ENCODE measurements at places on chromosomes 3 and 15.

DNA sequence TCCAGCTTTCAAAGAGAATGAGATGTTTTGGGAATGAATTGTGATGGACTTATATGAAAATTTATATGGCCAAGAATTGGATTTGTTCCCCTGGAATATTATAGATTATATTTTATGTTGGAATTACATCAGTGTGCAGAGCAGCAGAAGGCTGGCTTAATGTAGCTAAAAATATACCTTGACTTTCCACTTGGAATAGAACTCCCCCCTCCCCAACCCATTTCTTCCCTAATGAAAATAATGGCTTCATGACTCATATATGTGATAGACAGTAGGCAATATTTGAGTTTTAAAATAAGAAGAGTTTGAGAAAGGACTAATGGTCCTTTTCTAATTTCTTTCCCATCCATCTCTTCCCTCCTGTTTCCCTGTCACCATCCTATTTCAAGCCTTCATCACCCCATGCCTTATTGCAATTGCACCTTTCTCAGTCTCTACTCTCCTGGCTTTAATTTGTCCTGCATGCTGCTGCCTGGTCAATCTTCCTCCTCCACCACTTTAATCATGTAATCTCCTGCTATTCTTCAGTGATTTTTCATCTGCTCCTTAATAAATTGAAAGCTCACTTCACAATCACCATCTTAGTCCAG is 122.5 kb downstream of the MDFIC2 start:
- DNase-seq = no peak

DNA sequence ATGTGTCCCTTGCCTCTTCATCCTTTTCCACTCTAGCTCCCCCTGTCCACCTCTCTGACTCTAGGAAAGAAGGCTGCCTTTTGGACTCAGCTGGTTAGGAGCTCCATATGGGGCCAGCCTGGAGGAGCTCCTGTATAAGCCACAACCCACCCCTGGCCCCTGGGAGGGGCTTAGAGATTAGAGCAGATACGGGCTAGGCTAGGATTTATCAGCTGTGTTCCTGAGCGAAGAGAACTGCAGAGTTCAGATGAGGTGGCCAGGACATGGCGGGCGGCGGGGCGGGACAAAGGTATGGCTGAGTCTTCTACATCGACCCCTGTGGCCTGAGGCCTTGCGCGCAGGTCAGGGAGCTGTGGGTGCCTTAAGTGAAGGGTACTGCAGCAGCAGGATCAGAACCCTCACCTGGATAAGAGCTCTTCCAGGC is 7.9 kb downstream of the NBEAL2 start:
- DNase-seq = no peak

DNA sequence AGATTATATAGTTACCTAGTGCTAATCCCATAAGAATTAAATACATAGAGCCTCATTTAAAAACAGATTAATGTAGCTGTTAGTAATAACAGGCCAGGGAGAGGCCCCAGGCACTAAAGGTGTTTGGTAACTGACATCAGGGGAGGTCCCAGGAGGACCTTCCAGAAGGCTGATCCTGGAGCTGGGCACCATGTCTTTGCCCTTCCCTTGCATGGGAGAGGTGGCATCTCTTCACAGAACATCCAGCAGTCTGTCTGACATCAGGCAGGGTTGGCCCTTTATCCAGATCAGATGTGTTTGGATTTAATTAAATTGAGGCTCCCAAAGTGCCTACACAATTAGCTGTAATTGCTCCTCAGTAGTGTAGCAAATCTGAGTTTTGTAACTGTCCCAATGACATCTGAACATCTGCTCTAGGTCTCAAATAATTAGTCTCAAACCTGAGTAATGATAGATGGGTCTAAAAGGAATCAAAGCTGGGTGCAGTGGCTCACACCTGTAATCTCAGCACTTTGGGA is 53.0 kb downstream of the RLBP1 start:
- DNase-seq = no peak

GRCh38 chr3:59286791-59287531 is 237.1 kb upstream of the CFAP20DC start:
- DNase-seq = peak; percentile 51

GRCh38 chr15:99104788-99105513 is at the start of gene SYNM:
Gene SYNM, plus strand, starts transcription at chr15:99105080. Its CDS starts 120 bp downstream, at chr15:99105200.
- DNase-seq = peak; percentile 69

- no peak for DNase-seq
These were observed 82.6 kb upstream of the NANOGP8 start for GRCh38 chr15:35167675-35168074.

- DNase-seq = no peak
These were observed 133.6 kb upstream of the RASGRP1 start for GRCh38 chr15:38698254-38698653.

- peak; percentile 99 for DNase-seq
These were observed at the start of gene TLE3 for GRCh38 chr15:70097321-70098152. Gene TLE3, minus strand, starts transcription at chr15:70097917. Its CDS starts 1,119 bp downstream, at chr15:70096798.

DNA sequence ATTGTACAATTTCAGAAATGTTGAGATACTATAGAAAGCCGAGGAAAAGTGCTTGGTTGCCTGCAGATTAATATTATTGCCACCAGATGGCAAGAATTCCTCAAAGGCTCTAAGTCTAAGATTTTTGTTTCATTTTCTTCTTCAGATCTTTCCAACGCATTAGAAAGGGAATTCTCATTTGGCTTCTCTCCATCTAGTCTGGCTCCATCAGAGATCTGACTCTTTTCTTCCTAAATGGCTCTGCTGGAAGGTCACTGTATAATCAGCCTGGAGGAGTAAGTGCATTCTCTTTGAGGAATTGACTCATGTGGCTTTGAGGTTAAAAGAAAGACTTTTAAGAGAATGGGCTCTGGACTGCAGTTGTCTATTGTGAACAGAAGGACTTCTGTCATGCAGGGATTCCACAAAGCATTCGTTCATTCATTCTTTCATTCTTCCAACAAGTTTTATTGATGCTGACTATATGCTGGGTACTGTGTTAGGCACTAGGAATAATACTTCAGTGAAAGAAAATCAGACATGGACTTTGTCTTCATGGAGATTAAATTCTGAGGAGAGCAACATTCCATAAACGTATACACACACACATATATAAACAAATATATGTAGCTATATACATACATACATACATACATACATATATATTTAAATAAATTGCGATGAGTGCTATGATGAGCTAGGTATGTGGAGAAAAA is 55.3 kb downstream of the SLC28A2 start:
- peak; percentile 52 for DNase-seq

- DNase-seq = no peak
These were observed 24.3 kb downstream of the ZDHHC19 start for GRCh38 chr3:196186651-196187573.

GRCh38 chr3:100641471-100642032 is 32.2 kb downstream of the ADGRG7 start:
- DNase-seq = no peak

- DNase-seq = no peak
These were observed 188.9 kb upstream of the P2RY1 start for GRCh38 chr3:152646004-152646403.

DNA sequence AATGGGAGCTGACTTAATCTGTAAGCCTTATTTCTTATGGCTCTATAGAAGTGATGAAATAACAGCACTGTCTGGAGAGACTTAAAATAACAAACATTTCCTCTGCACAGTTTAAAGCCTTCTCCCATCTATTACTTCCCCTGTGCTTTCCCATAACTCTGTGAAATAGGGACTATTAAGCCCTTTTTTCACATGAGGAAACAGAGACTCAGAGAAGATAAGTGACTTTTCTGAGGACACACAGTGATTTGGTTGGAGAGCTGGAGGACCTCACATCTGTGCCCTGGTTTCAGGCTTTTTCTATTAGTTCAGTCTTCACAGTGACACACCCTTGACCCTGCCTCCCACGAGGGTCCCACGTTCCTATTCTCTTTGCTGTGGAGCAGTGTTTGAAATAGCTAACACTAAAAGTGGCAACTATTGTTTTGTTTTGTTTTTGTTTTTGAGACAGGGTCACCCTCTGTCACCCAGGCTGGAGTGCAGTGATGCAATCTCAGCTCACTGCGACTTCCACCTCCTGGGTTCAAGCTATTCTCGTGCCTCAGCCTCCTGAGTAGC is 82.9 kb downstream of the ST6GAL1 start:
- peak; percentile 10 for DNase-seq

DNA sequence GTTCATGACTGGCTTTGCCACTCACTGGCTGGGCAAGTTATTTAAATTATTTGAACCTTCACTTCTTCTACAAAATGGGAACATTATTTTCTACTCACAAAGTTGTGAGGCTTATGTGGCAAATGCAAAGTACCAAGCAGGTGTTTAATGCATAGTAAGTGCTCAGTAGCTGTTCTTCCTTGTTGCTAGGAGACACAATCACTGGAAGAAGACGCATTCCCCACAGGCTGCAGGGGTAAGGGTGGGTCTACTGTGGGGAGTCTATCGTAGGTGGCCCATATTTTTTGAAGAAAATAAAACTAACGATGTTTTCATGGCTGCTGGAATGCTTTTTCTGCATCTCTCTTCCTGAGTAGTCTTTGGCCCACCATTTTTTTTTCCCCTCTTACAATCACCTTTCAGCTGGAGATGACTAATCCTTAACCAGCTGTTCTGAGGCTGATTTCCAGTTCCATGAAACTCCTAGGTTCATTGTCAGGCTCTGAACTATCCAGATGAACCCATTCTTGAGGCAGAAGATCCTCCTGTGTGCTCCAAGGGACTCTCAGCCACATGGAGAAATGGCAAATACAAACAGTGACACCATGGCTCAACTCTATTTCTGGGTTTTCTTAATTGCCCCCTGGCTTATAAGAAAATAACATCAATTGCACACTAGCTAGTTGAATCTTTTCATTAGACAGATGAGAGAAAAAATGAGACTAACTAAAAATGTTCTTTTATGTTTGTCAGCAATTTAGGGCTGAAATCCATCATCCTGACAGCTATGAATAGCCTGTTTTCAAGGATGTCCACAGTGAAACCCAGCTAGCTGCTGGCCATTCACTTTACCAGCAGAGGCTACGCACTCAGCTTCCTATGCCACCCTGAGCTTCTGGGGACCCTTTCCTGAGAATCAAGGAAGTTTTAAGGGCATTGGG is 108.3 kb upstream of the ETV5 start:
- DNase-seq = no peak

DNA sequence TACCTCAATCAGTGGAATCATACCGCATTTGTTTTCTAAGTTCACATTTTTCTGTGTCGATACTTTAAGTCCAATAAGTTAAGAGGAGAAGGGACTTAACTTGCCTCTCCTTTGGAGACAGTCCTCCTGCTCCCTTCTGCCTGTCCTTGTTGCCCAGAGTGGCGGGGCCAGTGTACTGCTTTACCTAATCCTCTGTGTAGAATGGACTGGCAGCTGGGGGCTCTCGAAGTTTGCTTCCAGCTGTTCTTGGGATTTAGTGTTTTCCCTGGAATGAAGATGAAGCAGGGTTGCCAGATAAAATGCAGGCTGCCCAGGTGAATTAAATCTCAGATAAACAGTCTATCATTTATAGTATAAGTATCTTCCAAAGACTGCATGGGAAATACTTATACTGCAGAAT is 287.6 kb upstream of the C2CD4B start:
- no peak for DNase-seq

GRCh38 chr15:94122516-94122915 is 108.8 kb upstream of the MCTP2 start:
- no peak for DNase-seq

DNA sequence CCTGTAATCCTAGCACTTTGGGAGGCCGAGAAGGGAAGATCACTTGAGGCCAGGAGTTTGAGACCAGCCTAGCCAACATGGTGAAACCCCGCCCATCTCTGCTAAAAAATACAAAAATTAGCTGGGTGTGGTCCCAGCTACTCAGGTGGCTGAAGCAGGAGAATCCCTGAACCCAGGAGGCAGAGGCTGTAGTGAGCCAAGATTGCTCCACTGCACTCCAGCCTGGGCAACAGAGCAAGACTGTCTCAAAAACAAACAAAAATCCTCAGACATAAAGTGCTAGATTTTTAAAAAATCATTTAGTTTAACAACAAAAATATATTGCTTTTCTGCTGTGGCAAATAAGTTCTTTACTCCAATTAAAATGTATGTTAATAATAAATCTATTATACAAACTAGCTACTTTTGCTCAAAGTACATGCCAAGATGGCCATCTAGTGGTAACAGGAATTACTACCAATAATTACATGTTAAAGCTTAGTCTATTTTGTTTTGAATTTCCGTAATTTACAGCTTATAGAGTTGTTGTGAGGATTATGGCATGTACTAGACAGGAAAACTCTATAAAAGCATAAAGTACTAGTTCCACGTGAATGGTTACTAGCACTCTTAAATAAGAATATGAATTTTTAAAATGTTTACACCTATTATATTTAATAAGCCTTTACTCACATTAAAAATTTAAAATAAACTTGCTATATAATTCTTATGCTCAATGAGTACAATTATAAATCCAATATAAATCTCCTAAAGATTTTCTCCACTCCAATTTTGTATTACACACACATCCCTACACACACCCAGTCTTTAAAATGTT is 39.0 kb downstream of the GABPB1 start:
- peak; percentile 54 for DNase-seq

- DNase-seq = peak; percentile 24
These were observed 49.9 kb downstream of the ZNF621 start for GRCh38 chr3:40574661-40575060.

DNA sequence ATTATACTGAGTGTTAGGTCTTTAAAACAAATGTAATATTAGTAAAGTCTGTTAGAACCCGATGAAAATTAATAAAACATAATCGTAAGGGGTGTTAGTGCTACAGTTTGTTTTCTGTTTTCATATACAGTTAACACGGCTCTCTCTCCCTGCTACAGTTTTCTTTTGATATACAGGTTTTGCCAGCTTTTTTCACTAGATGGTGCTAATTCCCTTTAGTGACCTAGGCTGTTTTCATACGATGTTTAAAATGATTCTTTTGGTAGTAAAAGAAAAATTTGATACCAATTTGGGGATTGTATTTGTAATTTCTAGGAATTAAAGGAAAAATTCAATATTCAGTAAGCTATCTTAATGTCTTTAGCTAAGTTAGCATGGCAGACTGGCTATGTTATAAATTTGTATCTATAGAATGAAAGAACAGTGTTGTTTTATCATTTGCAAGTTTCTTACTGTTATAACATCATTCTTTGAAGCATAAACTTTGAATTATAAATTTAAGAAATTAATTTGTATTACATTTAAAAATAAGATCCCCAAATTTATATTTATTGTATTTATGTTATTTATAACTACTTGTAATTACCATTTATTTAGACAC is 11.5 kb downstream of the APH1B start:
- DNase-seq = peak; percentile 66

- DNase-seq = no peak
These were observed 28.5 kb downstream of the LIPC start for GRCh38 chr15:58460116-58460790.

DNA sequence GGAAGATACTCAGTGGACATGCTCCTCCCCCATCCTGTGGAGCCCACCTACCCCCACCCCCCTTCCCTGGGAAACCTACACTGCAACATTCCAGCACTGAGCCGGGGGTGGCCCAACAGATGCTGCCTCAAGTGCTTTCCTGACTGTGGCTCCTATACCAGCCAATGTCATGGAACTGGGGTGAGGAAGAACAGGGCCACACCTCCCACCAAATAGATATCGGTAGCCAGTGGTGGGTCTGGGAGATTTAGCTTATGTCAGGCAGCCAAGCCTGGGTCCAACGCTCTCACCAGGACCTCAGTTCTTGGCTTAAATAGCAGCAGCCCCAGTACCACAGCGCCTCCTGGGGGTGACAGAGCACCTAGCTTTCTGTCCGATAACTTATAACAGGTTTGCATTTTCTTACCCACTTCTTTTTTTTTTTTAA is 30.3 kb downstream of the CDC25A start:
- peak; percentile 45 for DNase-seq

All from fibroblast of skin of right quadriceps (primary cell).